ENCODE measurements at places on chromosomes 2 and 18.

DNA sequence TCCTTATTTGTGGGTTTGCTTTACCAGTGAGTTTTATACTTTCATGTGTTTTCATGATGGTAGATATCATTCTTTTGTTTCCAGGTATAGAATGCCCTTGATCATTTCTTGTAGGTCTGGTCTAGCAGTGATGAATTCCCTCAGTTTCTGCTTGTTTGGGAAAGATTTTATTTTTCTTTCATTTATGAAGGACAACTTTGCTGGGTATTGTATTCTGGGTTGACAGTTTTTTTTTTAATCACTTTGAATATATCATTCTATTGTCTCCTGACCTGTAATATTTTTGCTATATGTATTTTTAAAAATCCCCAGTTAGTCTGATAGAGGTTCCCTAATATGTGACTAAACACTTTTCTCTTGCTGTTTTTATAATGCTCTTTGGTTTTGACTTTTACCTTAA is 58.3 kb upstream of the GALNT3 start:
- no peak for DNase-seq

GRCh38 chr18:35355140-35355618 is 11.0 kb upstream of the ZNF24 start:
- DNase-seq = peak; percentile 90

DNA sequence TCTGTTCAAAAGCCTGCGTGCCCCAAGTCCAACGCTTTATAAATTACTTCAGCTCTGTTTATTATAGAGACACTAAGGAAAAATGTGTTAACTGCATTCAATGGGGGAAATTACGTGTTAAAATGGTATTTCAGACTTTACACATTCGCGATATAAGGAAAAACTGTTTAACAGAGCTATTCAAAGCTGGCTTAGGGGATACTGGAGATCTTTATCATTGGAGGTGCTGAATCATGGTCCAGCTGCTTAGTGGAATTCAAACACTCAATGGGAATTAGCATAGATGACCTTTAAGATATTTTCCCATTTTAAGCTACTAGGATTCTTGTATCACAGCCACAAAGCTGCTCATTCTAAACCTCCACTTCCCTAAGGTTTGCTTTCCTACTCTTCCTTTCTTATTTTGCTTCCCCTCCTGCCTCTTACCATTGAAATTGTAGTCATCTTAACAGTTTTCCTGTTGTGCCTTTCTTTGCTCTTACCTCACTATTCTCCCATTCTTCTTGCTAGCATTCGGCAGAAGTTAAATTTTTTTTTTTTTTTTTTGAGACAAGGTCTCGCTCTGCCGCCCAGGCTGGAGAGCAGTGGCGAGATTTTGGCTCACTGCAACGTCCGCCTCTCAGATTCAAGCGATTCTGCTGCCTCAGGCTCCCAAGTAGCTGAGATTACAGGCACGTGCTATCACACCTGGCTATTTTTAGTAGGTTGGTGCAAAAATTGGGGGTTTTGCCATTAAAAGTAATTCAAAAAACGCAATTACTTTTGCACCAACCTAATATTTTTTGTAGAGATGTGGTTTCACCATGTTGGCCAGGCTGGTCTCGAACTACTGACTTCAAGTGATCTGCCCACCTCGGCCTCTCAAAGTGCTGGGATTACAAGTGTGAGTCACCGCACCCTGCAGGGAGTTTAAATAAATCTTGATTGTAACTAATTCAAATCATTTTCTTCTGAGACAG is 6.5 kb downstream of the SULT6B1 start:
- no peak for DNase-seq

DNA sequence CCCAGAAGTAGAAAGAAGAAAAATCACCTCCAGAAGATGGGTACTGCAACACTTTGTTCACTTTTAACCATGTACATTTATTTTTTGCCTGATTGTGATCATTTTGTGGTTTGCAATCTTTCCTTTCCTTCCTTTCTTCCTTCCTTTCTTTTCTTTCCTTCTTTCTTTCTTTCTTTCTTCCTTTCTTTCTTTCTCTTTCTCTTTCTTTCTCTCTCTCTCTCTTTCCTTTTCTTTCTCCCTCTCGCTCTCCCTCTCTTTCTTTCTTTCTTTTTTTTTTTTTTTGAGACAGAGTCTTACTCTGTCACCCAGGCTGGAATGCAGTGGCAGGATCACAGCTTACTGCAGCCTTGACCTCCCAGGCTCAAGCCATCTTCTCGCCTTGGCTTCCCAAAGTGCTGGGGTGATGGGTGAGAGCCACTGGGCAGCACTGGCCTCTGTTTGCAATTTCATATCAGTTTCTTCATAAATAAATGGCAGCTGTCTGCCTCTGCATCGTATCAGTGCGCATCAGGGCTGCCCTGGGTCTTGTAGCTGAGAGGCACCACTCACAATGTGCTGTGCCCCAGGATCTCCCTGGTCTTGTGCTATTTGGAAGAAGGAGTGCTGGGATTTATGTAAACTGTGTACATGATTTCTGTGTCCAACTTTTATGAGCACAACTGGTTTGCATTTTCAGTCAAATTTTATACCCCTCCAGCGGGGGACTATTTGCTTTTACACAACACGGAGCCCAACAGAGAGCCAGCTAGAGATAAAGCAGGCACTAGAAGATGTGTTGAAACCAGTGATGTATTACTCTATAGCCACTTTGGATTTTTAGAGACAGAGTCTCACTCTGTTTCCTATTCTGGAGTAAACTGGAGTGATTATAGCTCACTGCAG is 6.9 kb upstream of the LIMS2 start:
- no peak for DNase-seq

- no peak for DNase-seq
Measured at GRCh38 chr2:240627736-240628506, 2.6 kb downstream of the GPR35 start.

All from SHP77 (cell line).